ENCODE measurements at places on chromosomes 1 and 21.

DNA sequence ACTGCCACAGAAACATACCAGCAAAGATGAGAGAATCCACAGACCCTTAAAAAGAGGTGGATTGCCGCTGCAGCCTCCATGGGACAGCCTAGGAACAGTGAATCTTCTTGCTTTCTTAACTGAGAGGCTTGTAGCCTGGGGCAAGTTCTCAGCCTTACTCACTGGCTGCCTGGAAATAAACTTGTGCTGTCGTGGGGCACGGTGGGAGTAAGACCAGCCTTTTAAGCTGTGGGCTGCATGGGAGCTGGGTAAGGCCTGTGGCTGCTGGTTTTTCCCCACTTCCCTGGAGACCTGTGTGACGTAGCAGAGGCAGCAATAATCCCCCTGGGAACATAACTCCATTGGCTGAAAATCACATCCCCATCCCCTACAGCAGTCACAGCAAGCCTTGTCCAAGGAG is 30.8 kb downstream of the CD2 start:
- no peak for DNase-seq

DNA sequence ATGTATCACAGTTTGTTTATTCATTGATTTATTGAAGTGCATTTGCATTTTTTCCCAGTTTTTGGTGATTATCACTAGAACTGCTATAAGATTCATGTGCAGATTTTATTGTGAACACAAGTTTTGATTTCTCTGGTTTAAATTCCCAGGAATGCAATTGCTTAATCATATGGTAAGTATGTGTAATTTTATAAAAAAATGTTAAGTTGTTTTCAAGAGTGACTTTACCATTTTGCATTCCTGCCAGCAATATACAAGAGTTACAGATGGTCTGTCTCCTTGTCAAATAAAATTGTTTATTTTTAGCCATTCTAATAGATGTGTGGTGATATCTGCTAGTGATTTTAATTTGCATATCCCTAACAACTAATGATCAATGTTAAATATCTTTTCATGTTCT is 127.3 kb upstream of the APP start:
- DNase-seq: no peak

- DNase-seq: no peak
These were observed 163.5 kb downstream of the KCTD3 start for GRCh38 chr1:215730600-215730999.

- DNase-seq: no peak
These were observed 168.1 kb upstream of the SNX7 start for GRCh38 chr1:98493469-98493868.

GRCh38 chr1:113178106-113178505 is 105.1 kb downstream of the LRIG2 start:
- DNase-seq: no peak

GRCh38 chr1:212107481-212107880 is 71.9 kb downstream of the DTL start:
- DNase-seq: no peak

GRCh38 chr1:186974774-186975181 is 146.0 kb downstream of the PLA2G4A start:
- DNase-seq: no peak

- no peak for DNase-seq
These were observed 50.8 kb downstream of the CRP start for GRCh38 chr1:159663552-159663951.

- DNase-seq: no peak
These were observed 16.6 kb upstream of the AK5 start for GRCh38 chr1:77265180-77265579.

- no peak for DNase-seq
These were observed 10.0 kb downstream of the NCSTN start for GRCh38 chr1:160353223-160353622.

GRCh38 chr1:193681422-193681821 is 495.0 kb upstream of the B3GALT2 start:
- DNase-seq: no peak

DNA sequence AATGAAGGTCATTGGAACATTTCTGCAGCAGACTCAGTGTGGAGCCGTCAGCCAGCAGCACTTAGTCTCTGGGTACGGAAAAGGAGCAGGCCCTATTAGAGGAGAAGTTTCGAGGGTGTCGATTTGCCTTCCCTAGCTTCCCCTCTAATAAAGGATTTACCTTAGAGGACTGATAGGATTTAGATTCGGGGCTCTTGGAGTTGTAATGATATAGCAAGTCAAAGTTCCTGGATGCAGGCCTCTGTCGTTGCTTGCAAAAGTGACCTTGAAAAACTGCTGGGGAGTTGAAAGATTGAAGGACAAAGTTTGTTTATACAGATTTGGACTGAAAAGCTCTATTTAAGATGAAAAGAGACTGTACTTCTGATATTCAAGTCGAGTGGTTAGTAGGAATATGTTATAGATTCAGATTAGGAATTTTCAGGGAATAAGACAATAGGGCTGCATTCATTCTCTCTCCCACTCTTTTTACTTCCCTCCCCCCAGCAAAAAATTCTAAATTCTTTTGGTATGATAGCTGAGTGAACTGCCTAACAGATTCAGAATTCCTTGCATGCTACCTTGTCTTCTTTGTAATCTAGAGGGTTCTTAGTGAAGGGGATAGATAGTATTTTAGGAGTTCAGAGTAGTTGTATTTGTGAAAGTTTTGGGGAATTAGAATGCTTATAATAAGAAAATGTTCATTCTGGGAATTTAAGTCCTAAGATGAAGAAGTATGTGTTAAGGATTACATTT is 19.2 kb downstream of the NFYC start:
- no peak for DNase-seq

- DNase-seq: no peak
These were observed 171.7 kb upstream of the FGGY start for GRCh38 chr1:59125154-59125553.

GRCh38 chr1:111739194-111739924 is at the start of gene INKA2:
Gene INKA2 (minus strand): TSS chr1:111739395. CDS start chr1:111739242, 153 bp downstream.
- DNase-seq: peak; percentile 92

DNA sequence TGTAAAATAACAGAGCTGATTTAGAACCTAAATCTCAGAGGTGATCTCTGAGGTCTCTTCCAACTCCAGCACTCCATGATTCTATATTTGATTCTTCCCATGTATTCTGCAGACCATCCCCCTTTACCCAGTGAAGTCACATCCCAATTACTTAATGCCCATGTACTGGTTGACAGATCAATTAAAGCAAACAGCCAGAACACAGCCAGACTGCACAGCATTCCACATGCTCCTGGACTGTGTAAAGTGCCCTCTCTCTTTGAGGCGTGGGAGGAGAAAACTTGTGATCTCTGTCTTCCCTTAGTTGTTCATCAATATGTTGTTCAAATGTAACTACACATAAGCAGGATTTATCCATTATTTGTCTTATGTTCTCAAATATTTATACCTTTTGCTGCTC is 18.1 kb downstream of the NOS1AP start:
- DNase-seq: no peak

DNA sequence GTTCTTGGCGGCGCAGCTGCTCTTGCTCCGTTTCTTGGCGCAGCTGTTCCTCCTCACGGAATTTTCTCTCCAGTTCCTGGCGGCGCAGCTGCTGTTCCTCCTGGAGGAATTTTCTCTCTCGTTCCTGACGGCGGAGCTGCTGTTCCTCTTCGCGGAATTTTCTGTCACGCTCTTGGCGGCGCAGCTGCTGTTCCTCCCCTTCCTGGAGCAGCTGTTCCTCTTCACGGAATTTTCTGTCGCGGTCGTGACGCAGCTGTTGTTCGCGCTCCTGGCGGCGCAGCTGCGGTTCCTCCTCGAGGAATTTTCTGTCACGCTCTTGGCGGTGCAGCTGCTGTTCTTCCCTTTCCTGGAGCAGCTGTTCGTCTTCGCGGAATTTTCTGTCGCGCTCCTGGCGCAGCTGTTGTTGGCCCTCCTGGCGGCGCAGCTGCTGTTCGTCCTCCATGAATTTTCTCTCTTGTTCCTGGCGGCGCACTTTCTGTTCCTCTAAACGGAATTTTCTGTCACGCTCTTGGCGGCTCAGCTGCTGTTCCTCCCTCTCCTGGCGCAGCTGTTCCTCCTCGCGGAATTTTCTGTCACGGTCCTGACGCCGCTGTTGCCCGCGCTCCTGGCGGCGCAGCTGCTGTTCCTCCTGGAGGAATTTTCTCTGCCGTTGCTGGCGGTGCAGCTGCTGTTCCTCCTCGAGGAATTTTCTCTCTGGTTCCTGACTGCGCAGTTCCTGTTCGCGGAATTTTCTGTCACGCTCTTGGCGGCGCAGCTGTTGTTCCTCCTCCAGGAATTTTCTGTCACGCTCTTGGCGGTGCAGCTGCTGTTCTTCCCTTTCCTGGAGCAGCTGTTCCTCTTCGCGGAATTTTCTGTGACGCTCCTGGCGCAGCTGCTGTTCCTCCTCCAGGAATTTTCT is 7.0 kb downstream of the TCHH start:
- DNase-seq: peak; percentile 22

GRCh38 chr1:59971464-59971911 is 44.9 kb upstream of the CYP2J2 start:
- peak; percentile 68 for DNase-seq

DNA sequence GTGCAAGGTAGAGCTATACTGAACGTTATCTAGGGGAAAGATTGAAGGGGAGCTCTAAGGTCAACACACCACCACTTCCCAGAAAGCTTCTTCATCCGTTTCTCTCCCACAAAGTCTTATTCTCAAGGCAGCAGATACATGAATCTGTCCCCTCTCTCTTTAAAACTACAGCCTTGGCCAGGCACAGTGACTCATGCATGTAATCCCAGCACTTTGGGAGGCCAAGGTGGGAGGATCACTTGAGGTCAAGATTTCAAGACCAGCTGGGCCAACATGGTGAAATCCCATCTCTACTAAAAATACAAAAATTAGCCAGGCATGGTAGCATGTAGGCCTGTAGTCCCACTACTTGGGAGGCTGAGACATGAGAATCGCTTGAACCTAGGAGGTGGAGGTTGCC is 8.1 kb downstream of the CYP4X1 start:
- DNase-seq: no peak

GRCh38 chr1:97849345-97850340 is 71.2 kb downstream of the DPYD start:
- no peak for DNase-seq

- no peak for DNase-seq
These were observed 39.4 kb downstream of the PTAFR start for GRCh38 chr1:28136922-28137613.

DNA sequence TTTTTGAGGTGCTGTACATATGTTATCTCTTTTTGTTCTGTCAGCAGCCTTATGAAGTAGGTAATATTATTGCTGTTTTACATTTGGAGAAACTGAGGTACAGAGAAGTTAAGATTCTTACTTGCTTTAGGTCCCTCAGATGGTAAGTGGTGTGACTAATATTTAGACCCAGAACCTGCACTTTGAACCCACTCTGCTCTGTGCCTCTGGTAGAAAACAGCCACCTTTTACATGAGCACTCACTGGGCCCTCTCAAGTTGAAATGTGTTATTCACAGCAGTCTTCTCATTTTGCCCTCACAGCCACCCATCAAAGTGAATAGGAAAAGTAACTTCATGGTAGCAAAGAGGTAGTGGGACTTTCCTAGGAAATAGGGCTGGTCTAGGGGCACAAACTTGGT is 4.7 kb downstream of the NSUN4 start:
- DNase-seq: no peak

DNA sequence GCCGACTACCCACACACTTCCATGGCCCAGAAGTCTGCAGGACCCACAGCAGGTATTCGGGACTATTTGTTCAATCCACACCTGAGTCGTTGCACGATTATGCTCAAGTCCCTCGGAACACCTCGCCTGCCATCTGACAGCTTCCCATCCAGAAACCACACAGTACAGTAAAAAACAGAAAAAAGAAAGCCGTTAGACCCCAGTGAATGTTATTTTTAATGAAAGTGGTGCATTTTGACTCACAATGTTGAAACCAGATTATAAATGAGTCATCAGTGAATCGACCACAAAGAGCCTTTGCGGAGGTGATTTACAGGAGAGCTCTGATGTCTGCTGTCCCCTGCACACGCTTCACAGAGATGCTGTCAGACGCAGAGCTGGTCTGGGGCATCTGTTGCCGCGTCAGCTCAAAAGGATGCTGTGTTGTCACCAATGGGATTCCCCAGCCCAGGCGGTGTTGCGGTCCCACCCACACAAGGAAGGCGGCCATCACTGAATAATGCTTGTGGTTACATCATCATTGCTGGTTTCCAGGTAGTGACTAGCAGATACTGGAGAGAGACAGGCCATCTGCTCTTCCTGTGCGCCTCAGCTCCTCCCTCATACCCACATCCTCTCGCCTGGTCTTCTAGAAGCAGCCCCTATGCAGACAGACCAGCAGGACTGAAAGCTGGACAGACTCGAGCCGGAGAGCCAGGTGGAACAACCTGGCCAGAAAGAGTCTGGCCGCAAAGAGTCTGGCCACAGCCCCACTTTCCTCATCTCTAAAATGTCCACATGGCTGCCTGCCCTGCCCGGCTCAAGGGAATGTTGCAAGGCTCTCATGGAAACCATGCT is 116.8 kb downstream of the TOMM20 start:
- no peak for DNase-seq

GRCh38 chr1:245207056-245207638 is 52.4 kb downstream of the KIF26B start:
- no peak for DNase-seq

DNA sequence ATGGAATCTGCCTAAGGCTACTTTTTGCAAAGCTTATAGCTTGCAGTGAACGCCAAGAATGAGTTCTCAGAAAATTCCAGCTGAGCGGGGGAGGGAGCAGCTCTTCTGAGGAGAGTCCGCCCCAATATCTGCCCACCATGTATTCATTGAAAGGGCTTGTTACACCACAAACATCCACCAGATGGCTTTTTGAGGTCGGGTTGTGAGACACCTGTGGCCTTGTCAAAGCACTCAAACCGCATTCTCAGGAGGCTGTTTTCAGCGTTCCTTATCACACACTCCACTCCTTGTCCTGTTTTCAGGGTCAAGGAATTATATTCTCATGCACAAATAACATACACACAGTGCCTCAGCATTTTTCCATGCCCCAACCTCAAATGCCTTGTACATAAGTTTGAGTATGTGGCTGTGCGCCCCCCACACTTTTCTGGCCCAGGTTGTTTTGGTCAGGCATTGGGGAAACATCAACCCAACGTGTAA is 3.9 kb upstream of the C4BPB start:
- peak; percentile 43 for DNase-seq

DNA sequence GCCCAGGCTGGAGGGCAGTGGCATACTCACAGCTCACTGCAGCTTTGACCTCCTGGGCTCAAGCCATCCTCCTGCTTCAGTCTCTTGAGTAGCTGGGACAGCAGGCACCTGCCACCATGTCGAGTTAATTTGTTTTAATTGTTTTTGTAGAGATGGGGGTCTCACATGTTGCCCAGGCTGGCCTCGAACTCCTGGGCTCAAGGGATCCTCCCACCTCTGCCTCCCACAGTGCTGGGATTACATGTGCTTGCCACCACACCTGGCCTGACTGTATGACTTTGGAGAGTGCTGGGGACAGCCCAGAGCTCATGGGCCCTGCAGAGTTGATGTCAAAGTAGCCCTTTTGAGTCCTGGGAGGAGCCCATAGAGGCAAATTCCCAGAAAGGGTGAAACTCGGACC is 1.8 kb downstream of the OBSCN start:
- DNase-seq: no peak

- DNase-seq: no peak
These were observed 6.1 kb upstream of the CD1A start for GRCh38 chr1:158248118-158248517.

Measured in NCI-H524 (cell line).